ENCODE measurements at places on chromosomes 5 and 9.

DNA sequence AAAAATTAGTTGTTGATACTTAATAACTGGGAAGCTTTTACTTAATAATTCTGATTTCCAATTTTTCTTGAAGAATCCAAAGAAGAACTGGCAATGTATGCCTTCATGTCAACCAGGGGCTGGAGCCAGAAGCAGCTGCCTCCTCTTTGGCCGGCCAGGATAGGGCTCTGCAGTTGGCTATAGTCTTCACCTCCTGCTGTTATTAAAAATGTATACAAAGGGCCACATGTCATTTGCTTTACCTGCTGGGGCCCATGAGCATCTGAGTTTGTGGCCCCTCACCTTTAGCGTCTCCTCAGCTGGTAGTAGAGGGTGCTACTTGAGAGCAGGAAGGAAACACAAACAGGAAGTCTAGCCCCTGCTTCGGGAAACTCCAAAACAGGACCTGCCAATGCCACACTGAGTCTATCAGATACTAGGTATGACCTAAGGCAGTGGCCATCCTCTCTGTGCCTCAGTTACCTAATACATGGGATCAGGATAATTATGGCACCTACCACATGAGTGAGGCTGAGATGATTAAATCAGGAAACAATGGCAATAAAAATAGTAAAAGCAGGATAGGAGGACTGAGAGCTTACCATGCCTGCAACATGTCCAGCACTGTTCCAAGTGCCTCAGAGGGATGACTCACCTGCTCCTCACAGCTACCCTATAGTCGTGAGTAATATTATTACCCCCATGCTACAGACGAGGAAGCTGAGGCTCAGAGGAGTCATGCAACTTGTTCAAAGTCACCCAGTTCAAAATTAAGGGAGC lies 21.3 kb downstream of the CCDC69 start:
- no peak for DNase-seq

DNA sequence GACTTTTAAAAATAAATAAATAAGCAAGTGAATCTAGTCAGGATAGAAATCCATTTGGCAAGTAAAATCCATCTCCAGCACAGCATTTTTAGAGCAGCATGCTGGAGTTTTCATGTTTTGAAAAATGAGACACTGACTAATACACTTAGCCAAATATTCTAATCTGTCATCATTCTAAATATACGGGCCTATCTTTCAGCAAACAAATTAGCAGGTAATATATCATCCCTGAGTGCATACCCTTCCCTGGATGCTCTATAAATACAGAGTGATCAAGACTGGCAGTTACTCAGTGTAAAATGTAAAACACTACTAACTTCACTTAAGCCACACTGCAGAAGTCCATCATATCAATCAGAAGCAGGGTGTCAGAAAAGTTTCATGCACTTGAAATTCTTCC lies 58.4 kb downstream of the MLLT3 start:
- DNase-seq = no peak

- DNase-seq = peak; percentile 33
Measured at GRCh38 chr9:135504262-135505243, 4.1 kb downstream of the MRPS2 start.

DNA sequence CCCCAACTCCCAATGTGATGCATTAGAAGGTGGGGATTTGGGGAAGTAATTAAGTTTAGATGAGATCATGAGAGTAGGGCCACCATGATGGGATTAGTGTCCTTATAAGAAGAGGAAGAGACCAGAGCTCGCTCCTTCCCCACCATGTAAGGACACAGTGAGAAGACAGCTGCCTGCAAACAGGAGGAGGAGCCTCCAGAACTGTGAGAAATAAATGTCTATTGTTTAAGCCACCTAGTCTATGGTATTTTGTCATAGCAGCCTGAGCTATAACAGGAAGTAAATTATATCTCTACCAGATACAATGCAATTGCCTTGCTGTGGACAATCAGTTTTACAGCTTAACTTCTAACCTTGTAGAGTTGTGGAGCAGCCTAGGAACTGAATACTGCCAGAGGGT lies 58.0 kb downstream of the ANKRD33B start:
- DNase-seq = no peak

- DNase-seq = no peak
Measured at GRCh38 chr5:136197462-136198142, 4.6 kb upstream of the SMIM32 start.

GRCh38 chr9:27586304-27586703 lies 13.0 kb upstream of the C9orf72 start:
- DNase-seq = no peak

- DNase-seq = no peak
Measured at GRCh38 chr9:127313042-127313560, 48.5 kb downstream of the GARNL3 start.

- DNase-seq = no peak
Measured at GRCh38 chr9:71072587-71072986, 48.8 kb downstream of the TRPM3 start.

DNA sequence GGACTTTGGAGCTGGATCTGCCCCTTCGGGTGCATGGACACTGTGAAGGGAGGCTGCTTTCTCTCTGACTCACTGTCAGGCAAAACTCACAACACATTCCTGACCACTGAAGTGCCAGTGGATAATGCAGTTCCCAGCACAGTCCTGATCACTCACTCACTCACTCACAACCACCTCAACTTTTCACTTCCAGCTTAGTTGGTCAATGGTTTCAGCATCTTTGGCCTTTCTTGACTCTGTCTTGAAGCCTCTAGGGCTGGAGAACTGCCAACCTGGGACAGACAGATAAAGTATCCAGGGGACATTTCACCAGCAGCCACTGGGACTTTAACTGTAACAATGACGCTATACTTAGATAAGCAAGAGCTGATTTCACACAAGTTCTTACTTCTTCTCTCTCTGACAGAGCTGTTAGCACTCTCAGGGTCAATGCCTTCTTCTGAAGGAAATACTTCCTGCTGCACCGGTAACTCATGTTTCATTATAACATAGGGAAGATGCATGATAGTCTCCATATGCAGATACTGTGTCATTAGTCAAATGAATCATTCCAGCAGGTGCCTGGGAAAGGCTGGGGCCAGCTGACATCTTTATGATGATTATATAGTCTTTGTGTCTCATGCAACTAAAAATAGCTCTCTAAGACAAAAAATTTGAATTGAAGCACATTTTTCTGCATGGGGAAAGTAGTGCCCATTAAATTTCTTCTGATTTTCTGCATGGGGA lies 499.0 kb downstream of the SEMA5A start:
- DNase-seq = no peak

- no peak for DNase-seq
Measured at GRCh38 chr9:5191985-5192384, 6.5 kb upstream of the INSL6 start.

DNA sequence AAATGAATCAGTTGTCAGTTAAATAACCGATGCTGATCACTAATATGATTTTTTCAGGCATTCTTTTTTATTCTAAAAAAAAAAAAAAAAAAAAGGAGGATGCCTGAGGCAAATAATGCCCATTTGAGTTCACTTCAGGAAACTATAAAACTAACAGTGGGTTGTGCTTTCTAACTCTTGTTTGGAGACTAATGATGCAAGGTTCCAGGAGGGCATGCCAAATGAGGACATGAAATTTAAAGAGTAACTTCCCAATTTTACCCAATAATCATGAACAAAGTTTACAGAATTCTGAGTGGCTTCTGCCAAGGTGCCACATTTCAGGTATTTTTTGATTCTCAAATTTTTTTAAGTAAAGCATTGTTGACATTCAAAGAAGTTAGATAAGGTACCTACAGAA lies 41.0 kb downstream of the CEP120 start:
- DNase-seq = no peak

- DNase-seq = no peak
Measured at GRCh38 chr5:74976651-74977050, 75.7 kb downstream of the GCNT4 start.

DNA sequence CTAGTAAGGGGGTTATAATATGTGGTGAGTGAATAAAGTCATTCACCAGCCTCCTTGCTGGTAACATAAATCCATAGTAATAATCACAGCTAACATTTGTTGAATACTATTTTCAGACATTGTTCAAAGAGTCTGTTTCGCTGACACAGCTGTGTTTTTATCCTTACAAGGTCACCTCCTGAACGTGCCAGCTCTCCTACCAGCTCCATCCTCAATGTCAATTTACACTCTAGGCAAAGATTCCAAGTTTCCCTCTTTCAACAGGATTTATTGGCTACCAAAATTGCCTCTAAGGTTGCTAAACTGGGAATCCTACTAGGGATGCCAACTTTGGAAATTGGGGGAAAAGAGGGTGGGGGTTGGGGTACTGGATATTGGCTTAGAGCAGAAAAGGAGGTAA lies 30.7 kb upstream of the SMC5 start:
- DNase-seq = no peak

GRCh38 chr5:146873186-146873917 lies 5.2 kb downstream of the PPP2R2B start:
- DNase-seq = no peak

All from effector memory CD8-positive, alpha-beta T cell (primary cell).